ENCODE measurements at places on chromosomes 13 and 19.

DNA sequence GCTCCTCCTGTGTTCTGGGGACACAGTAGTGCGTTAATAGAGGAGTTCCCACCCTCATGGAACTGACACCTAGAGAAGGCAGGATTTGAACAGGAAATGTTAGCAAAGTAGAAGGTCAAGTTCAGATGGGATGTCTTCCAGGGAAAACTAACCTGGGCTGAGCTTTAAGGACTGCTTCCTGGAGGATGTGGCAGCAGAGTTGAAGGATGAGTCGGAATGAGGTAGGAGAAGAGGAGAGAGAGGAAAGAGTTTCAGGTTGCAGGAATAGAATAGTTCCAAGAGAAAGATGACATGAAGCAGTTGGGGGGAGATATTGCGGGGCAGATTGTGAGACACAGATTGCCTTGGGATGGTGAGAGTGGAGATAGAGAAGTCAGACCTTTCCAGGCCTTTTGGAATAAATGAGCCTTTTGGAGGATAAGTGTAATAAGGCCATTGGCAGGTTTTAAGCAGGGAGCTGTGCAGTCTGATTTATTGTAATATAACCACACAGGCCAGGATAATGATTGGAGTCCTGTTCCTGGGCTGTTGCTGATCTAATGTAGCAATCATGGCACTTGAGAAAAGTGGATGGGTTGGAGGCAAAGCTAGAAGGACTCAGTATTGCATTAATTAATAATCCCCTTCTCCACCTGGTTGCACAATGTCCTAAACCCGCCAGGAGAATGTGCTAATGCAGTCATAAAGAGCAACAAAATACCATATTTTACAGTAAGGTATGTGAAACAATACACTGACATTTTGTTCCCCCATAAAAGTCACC lies 205.4 kb downstream of the SHISA2 start:
- no peak for DNase-seq

GRCh38 chr19:47094557-47095475 lies 18.8 kb downstream of the ZC3H4 start:
- DNase-seq = no peak

DNA sequence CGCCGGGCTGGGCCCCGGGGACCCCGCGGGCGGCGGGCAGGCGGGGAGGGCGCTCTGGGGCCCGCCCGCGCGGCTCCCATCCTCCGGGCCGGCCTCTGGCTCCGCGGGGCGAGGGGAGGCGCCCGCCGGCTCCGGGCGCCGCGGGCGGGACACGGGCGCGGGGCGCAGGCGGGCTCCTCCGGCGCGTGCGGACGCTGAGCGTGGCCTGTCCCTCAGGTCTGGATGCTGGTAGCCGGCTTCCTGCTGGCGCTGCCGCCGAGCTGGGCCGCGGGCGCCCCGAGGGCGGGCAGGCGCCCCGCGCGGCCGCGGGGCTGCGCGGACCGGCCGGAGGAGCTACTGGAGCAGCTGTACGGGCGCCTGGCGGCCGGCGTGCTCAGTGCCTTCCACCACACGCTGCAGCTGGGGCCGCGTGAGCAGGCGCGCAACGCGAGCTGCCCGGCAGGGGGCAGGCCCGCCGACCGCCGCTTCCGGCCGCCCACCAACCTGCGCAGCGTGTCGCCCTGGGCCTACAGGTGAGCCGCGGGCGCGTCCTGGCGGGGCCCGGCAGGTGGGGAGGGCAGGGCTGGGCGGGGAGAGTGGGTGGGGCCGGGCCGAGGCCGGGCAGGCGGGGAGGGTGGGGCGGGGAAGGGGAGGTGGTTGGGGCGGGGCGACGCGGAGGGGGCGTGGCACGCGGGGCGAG lies 420 bp downstream of the IL17D start:
- peak; percentile 54 for DNase-seq

DNA sequence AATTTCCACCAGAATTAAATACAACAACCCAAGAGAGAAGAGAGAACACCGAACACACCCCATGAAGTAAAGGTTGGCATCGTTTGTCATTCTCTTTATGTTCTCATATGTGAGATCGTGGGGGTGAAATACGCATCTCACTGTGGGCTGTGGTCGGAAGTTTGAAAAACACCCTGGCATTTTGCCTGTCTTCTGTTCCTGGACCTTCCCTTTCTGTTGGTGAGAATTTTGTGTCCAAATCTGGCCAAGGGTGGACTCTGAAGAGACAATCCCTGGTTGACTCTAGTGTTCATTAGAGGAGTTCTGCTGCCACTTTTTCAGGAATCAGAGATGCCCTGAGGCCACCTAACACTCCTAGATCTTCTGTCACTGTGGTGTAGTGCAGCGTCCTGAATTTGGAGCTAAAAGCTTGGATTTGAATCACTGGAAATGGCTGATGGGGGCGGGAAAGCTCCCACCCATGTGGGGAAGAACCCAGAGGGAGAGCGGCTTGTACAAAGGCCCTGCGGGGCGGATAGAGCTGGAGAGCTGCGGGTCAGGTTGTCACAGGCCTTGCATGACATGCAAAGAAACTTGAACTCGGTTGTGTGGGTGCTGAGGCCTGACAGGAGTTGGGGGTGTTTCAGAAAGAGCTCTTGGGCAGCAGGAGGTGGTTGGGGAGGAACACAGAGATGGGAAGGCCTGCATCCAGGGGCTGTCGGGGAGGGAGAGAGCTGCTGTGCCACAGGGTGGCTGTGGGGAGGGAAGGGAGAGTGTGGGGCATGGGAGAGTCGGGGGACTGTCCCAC lies 11.1 kb upstream of the SPATA13 start:
- no peak for DNase-seq

DNA sequence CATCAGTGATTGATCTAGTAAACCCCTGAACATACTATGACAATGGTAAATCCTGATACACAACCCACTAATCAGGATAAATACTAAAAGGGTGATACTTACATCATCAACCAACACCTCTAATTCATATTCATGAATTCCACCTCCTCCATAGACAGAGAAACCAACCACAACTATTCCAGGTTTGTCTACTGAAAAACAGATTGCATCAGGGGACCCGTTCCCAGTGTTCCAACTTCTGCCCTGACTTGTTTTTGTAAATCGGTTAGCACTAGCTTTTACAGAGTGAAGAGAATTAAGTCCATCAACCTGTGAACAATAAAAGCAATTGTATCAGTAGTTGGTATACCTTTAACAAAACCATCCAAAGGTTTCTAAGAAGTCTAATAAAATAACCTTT lies 149.2 kb downstream of the MYCBP2 start:
- no peak for DNase-seq

DNA sequence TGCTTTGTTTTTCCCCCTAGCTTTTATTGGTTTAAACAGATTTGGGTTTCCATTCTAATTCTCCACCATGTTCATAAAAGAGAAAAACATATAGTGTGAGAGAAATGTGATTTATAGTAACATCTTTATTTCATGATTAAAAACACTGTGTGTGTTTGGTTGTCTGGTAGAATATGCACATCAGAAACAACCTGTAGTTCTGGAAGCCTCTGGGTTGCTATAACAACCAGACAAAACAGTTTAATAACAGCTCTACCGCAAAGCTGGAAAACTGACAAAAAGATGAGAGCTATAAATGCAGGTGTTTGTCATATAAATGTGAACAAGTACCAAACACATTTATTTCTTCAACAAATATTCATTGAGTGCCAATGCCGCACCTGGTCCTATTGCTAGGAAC lies 9.8 kb downstream of the KBTBD6 start:
- no peak for DNase-seq
